ENCODE measurements at places on chromosomes 3 and 15.

GRCh38 chr3:154040283-154040682, 80.9 kb upstream of the ARHGEF26 start:
- DNase-seq = no peak

DNA sequence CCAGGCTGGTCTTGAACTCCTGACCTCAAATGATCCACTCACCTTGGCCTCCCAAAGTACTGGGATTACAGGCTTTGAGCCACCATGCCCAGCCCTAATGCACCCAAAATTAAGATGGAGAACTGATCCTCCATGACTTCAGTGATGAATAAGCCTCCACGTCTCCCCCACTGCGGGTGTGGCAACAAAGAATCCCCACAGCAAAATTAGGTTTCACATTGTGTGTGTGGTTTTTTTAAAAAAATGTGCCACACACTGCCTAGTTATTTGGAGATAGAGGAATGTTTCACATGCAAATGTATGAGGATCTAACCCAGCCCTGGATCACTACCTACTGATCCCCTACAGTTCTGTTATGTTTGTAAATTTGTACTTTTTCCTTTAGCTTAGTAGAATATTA, 17.3 kb downstream of the HDAC11 start:
- no peak for DNase-seq

- no peak for DNase-seq
Measured at GRCh38 chr3:81005992-81006391, 755.5 kb downstream of the GBE1 start.

GRCh38 chr3:25960776-25961175, 170.9 kb downstream of the OXSM start:
- DNase-seq = no peak

GRCh38 chr3:43963208-43963607, 272.5 kb downstream of the ABHD5 start:
- DNase-seq = no peak

DNA sequence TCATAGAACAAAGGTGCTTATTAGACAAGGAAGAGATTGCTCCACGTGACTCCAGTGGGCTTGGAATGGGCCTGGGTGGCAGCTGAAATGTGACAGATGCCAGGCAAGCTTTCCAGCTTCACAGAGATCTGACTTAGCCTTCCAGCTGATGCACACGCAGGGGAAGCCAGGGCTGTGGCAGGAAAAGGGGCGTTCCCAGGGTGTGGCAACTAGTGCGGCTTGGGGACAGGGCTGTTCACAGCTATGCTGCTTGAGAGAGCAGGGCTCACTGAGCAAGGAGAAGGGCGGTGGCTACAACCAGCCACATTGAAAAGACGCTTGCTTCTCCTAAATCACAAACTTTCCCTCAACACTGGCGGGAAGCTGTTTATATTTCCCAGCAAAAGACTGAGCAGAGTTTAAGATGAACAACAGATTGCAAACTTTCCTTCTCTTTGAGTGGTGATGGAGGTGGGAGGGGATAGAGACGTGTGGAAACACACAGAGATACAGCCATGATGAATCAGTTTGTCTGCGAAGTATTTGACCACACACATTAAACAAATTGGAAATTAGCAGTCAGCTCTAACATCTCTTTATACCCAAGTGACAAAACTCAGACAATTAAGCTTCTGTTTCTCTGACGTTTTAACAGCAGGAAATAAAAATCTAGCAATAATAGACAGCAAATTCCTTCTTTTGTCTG, 127.5 kb downstream of the BDH1 start:
- DNase-seq = peak; percentile 75

- no peak for DNase-seq
Measured at GRCh38 chr3:108894981-108895380, 58.7 kb downstream of the GUCA1C start.

DNA sequence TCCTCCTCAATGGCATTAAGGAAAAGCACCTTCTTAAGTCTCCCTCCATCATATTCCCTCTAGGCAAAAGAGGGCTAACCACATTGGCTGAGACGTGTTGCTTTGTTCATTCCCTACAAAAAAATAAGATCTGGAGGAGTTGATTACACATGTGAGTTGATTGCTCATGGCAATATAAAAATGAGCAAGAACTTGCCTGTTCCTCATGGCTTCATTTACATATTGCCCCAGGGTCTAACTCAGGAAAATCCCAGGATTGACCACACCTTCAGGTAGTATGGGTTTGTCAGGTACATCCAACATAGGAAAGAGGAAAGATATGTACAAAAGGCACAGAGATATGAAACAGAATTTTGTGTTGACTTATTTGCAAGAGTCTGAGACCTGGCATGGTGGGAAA, 35.5 kb downstream of the NFKBIZ start:
- no peak for DNase-seq

GRCh38 chr15:69232765-69233164, 65.9 kb upstream of the PAQR5 start:
- no peak for DNase-seq

GRCh38 chr3:198081421-198081844, 121.4 kb downstream of the LMLN start:
- DNase-seq = peak; percentile 61

- no peak for DNase-seq
Measured at GRCh38 chr3:2856138-2857133, 253.7 kb downstream of the IL5RA start.

- DNase-seq = no peak
Measured at GRCh38 chr3:157857440-157857839, 248.8 kb downstream of the SHOX2 start.
